Activated gamma-delta T cell (primary cell): ENCODE measurements at places on chromosomes 4 and X.

DNA sequence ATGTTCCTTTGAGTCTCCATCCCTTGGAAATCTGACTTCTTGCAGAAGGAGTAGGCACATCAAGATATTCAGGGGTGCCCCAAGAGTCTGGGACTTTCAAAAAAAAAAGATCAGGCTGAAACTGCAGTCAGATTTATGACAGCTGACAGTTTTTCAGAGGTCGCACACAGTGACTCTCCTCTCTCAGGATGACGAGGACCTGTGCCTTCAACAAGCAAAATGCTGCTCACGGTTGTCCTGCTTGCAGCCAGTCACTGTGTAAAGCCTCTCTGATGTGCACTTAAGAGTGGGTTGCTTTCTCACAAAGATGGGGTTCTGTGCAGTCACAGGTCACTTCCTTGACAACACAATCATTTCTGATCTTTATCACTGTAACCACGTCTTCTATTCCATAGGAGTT, 178.2 kb downstream of the PTTG2 start:
- DNase-seq: no peak

GRCh38 chr4:176906709-176907108, 114.0 kb upstream of the VEGFC start:
- DNase-seq: no peak

- no peak for DNase-seq
Observed at GRCh38 chr4:150098214-150098613, 20.0 kb downstream of the DCLK2 start.

- DNase-seq: no peak
Observed at GRCh38 chrX:150712619-150713018, 19.4 kb downstream of the MTMR1 start.

DNA sequence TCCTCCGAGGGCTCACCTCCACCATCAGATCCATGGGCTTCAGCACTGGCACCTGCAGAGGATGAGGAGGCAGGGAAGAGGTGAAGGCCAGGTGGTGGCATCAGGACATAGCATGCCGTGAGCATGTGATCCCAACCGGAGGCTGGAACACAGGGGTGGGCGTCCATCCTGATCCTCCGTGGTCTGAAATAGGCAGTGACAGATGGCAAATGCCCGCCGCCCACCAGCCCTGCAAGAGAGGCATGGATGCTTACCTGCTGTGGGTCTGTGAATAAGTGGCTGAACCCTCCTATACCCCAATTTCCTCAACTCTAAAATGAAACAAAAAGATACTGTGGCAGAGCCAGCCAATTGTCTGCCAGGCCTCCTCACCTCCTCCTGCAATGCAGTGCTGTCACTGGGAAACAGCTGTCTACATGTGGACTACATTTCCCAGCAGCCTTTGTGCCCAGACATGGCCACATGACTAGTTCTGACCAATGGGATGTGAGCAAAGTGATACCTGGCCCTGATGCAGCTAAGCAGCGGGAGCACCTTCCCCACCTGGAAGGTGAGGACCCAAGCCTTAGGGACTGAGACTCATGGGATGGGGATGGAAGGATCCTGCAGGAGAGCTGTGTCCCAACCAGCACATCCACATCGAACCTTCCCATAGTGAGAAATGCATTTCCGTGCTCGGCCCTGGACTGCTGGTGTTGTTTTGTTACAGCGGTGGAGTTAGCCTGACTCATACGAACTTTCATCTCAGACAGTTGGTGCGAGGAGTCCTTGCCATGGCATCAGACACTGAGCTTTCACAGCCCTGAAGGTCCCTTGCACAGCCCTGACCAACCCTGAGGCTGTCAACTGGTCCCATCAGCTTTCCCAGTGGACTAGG, 99.5 kb downstream of the PPP2R2C start:
- no peak for DNase-seq

- no peak for DNase-seq
Observed at GRCh38 chr4:77240469-77241066, 83.6 kb downstream of the CCNG2 start.

DNA sequence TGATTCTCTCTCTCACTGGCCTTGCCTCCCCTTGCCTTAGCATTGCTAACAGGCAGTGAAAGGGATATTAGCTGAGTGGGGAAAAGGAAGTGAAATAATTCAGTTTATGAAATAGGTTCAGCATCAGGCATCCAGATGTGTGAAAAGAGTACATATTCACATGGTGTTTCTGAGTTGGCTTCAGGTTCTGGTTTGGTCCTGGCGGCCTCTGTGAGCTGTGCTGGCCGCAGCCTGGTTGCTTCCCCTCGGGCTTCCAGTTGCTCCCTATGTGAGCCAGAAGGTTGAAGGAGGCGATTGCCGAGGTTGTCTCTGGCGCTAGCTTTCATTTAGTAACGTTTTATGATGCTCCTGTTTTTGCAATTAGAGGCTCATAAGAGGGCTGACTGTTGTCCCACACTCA, 99.1 kb upstream of the TLR2 start:
- no peak for DNase-seq

GRCh38 chr4:2105559-2105958, 46.4 kb downstream of the NAT8L start:
- no peak for DNase-seq

GRCh38 chrX:110915111-110915510, 119.5 kb upstream of the CHRDL1 start:
- DNase-seq: no peak

- DNase-seq: no peak
Observed at GRCh38 chr4:84529169-84529751, 30.2 kb upstream of the NKX6-1 start.

- no peak for DNase-seq
Observed at GRCh38 chr4:30555775-30556174, 164.4 kb upstream of the PCDH7 start.

- peak; percentile 10 for DNase-seq
Observed at GRCh38 chr4:186724058-186724863, 605 bp upstream of the FAT1 start.

DNA sequence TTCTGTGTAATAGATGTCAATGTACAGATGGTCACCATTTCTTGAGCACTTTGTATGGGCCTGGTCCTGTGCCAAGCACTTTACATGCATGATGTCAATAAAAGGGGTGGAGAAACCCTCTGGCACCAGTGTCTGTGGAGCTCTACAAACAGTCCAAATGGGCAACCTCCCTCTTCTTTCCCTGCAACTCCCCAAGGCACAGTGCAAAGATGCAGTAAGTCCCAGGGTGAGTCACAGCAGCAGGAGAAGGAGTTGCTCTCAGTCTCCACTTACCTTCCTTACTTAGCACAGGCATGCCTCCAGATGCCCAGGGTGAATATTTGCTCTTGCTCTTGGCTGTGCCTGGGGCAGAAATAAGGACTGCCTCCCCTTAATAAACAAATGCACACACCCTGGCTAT, 4.3 kb downstream of the OCIAD2 start:
- no peak for DNase-seq

DNA sequence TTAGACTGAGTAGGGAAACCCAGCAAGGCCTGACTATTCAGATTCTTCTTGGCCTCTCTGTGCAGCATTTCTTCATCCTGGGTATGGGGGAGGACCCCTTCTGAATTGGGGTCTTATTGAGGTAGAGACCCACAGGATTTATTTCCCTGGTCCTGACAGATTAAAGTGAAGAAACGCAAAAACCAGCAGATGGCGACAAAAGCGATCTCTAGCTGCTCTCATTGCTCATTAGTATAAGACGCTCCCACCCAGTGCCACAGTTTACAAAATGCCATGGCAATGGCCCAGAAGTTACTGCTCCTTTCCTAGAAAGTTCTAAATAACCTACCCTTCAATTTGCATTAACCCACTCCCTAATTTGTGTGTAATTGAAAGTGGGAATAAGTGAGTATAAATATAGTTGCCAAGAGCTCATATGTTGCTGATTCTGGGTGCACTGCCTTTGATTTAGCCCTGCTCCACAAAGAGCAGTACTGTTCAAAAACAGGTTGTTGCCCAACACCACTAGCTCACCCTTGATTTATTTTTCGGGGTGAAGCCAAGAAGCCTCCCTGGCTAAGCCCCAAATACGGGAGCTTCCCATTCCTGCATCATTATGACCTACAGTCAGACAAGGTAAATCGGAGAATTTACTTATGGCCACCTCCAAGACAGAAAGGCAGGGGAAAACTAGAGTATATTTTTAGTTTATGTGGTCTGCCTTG, 3.7 kb upstream of the BEX4 start:
- DNase-seq: no peak

- DNase-seq: no peak
Observed at GRCh38 chrX:22073928-22074327, 41.8 kb downstream of the PHEX start.

- DNase-seq: no peak
Observed at GRCh38 chr4:123784626-123785025, 388.0 kb downstream of the SPRY1 start.
